ENCODE measurements at places on chromosomes 4 and X.
A peak's percentile ranks its signal among the peaks of the same experiment; 100 is the strongest.

DNA sequence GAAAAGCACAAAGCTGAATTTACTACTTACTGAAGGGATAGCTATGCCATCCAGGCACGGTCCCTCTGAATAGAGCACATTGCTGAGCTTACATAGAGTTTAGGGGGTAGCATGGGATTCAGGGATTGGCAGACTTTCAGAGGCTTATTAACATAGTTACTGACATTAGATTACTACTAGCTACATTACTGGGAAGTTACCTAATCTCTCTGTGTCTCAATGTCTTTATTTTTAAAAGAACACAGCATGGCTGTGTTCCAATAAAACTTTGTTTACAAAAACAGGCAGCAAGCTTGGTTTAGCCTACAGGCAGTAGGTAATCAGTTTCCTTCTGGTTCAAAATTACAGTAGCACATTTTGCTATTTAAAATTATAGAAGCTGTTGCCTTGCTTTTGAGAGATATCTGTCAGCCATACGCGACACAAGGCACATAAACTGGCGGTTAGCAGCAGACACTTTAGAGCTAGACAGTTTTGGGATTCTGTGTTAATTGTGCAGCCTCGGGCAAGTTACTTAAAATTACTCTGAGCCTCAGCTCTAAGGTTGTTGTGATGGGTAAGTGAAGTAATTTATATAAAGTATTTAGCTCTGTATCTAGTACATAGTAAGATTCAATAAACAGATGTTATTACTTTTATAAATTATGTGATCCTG is 6.9 kb downstream of the KLHL8 start:
- no peak for DNase-seq

DNA sequence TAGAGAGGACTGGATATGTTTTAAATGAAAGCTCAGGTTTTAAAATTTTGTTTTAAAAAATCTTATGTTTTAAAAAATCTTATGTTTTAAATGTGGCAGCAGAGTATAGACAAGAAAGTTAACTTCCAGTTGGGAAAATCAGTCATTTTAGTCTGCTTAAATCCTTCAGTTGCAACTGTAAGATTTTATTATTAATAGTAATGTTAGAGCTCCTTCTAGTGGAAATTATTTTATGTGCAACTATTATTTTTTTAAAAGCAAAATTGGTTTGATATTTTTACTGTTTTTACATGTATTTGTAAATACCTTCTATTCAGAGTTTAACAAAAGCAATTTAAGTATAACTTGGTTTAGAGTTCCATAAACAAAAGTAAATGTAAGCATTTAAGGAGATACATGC is 8.5 kb upstream of the NUDT6 start:
- peak; percentile 37 for DNase-seq

GRCh38 chrX:104679175-104679574 is 113.2 kb downstream of the IL1RAPL2 start:
- peak; percentile 2 for DNase-seq

DNA sequence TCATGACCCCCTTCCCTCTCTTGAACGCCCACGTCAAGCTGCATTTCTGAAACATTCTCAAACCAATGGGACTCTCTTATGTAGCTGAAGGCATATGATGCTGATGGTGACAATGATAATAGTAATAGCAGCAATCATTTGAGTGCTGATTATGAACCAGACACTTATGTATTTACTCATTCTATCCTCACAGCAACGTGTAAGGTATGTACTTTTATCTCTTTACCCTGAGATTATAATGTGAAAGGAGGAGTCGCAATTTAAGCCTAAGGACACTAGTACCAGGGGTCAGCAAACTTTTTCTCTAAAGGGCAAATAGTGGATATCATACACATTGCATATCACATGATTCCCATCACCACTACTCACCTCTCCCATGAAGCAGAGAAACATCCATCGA is 8.5 kb downstream of the PGM2 start:
- DNase-seq, result no peak

GRCh38 chr4:113785781-113786180 is 24.2 kb upstream of the CAMK2D start:
- DNase-seq, result no peak

DNA sequence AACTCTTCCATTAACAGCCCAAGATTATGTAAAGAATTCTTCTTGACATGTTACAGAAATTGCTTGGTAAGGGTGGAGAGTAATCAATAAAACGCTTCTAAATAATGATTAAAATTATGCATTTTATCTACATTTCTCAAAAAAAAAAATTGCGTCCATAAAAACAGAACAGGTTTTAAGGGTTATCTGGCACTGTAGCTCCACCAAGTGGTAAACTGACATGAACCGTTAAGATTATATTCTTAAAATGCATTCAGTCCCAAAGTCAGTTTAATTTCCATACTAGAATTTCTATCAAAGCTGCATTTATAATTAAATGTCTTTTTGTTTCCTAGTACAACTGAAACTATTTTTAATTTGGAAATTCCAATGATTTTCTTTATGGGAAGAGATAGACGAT is 214.0 kb upstream of the UGT8 start:
- peak; percentile 64 for DNase-seq

- DNase-seq, result no peak
These were observed 71.0 kb downstream of the PRRG1 start for GRCh38 chrX:37420185-37420584.

DNA sequence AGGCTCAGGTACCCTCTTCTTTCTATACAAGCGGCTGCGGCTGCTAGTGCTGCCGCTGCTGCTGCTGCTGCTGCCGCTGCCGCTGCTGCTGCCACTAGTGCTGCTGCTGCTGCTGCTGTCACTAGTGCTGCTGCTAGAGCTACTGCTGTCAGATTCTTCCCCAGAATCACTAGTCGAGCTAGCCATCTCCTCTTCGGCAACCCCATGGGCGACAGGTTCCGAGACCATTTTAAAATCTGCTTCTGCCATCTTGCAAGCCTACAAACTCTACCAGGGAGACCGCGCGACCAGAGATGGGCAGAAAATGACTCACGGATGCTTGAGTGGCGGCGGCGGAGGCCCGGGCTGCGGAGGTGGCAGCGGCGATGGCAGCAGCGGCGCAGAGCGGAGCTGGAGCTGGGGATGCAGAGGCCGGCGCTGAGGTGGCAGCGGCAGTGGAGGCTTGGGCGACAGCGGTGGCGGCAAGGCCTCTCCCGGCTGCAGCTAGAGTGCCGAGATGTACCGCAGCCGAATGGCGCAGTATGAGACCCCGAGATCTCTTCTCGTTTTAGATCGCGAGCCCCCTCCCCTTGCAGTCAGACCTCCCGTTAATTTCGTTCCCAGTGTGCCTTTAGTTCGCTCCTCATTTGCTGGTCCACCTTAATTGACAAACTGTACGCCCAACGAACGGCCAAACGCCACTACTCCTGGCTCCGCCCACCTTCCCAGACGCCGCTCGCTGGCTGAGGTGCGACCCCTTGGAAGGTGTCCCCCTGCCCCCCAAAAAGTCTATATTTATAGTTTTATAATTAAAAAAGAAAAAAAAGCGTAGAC is at the start of gene NAP1L3:
TSS of gene NAP1L3 (minus strand) at position 523 of the 813 bp plus-strand sequence. CDS start at position 249, 274 bp downstream.
- peak; percentile 71 for DNase-seq

DNA sequence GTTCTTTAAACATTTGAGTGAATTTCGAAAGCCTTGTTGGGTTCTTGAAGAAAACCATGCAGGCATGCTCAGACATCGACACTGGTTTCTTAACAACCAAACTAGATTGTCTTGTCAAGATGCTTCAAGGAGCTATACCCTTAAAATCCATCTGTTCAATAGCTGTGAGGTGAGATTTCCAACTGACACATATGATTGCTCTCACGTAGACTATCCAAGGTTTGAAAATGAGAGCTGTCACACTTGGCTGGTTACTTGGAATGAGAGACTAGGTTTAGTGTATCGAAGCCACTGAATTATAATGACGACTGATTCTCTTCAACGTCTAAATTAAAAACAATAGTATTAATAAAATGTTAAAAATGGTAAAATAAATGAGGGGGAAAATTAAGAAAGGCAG is 2725.5 kb downstream of the ARAP2 start:
- DNase-seq, result no peak

DNA sequence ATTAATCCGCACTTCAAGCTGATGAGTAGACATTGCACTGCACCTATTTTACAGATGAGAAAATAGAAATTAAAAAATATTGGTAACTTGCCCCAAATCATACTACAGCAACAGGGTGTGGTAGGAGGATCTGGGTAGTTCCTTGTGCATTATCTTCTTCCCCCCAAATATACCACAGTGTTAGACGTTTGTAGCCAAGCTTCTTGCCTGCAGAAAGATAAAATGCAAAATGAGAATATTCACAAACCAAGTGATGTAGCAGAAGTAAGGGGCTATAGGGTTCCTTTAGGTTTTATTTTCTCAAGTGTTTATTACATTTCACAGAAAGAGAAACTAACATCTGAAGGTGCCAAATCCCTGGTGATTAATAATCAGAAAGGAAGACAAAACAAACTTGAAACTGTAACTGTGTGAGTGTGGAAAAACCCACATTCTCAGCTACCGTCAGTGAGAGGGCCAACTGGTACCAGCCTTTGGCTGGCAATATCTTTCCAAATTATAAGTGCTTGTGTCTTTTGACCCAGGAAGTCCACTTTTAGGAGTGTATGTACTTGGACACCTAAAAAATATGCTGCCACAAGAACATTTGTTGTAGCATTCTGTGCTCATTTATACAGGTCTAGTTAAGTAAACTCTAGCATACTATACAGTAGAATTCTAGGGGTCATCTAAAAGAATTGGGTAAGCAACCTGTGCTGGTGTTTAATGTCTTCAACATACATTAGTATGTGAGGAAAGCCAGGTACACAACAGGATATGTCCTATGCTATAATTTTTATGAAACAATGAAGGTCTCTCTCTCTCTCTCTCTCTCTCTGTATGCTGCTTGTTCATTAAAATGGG is 6.7 kb upstream of the CD38 start:
- peak; percentile 6 for DNase-seq

DNA sequence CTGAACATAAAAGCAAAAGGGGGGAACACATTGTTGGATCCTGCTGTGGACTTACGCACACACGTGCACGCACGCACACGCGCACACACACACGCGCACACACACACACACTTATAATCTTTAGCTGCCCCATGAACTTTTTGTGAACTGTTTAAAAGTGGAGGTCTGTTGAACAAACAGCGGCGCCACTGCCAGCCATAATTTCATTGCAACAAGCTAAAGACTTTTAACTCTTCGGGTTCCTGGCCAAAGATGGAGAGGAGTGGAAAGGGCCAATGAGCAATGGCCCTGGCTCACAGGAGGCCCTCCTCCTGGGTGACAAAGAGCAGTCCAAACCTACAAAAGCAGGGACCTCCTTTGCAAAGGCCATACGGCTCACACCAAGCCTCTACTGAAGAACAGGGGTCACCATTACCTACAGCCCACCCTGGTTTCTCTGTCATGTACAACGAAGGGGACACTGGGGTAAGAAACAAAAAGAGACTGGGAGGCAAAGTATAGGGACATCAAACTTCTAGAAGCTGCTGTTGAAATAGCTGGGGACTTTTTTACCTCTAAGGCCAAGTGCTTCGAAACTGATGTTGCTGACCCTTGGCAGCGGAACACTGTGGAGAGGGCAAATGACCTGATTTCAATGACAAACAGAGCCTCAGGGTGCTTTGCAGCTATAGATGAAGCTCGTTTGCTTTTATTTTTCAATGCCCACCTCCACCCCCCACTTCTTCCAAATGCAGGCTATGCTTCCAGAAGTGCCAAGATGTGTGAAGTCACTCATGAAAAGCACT is 16.7 kb downstream of the BCOR start:
- DNase-seq, result no peak

DNA sequence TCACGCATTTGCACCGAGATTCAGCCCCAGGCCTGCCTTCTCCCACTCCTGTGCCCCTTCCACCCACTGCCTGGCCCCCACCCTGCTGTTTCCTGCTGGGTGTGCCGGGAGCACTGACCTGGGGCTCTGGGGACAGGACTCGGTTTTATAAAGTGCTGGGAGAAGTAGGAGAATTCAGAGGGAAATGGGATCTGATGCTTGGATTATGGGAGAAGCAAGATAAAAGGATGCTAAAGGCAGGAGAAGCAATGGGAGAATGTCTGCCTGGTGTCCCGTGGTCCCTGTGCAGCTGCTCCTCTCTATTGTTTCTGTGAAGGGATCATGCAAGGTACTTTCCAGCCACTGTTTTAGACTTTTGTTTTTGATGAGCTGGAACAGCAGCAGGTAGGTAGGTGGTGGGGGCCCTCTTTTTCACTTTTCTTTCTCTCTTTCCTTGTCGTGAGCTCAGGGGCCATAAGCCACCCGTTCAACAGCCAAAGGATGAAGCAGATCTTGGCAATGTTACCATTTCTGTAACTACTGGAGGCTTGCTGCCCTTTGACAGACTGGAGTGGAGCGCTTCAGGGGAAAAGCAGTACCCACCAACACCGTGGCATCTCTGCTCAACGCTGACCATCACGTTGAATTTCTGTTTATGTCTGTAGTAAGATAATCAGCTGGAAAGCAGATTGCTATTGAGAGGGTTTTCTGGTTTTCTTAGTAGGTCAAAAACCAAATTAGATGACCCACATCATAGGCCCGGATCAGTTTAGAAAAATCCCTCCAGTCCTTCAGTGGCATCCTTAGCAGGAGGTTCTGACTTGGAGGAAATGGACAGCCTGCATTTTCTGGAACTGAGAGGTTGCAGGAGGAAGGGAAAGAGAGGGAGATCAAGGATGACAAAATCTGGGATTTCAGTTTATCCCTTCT is 63.8 kb upstream of the ENPP6 start:
- DNase-seq, result no peak

- DNase-seq, result peak; percentile 39
These were observed 1235.3 kb downstream of the FSTL5 start for GRCh38 chr4:160928482-160928881.

- no peak for DNase-seq
These were observed 11.1 kb downstream of the SLC25A43 start for GRCh38 chrX:119410027-119410819.

GRCh38 chr4:11151500-11151899 is 277.2 kb downstream of the HS3ST1 start:
- DNase-seq, result no peak

DNA sequence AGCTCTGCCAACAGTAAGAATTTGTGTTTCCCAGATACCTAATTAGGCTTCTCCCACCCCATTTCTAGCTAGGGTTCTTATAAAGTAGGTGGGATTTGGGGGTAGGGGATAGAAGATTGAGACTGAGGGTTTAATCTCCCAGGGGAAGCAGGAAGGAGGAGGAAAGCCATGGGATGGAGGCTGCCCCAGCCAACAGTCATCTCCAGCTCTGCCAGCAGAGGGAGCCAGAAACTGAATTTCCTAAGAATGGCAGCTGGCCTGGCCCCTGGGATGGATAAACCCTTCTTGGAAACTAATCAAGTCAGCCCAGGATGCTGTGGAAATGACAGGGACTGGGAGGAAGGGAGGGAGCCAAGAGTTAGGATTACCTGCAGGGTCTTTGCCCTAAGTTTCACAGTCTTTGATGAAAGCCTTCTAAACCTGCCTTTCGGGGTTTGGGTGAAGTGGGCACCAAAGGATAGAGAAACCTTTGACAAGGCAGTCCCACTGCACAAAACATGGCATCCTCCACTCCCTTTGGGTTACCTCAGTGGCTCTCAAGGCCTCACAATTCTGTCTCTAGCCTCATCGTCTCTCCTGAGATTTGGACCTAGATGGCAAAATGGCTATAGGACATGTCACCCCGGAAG is 6.7 kb upstream of the ERCC6L start:
- DNase-seq, result peak; percentile 68
